ENCODE measurements at places on chromosomes 11 and 22. TPM values are rescaled to one million over a fixed set of nuclear protein-coding genes. Genes with fewer than 3 reads are reported as not detected.

- DNase-seq: no peak
These were observed 5.4 kb upstream of the IGLL5 start for GRCh38 chr22:22882033-22882717.

The SYT13 gene
- polyA plus RNA-seq: 82.2 TPM

GRCh38 chr11:9280655-9281301 is 15.6 kb upstream of the DENND5A start:
- peak; percentile 25 for DNase-seq

GRCh38 chr22:39617342-39617741 is 46.8 kb downstream of the CACNA1I start:
- DNase-seq: peak; percentile 17

DNA sequence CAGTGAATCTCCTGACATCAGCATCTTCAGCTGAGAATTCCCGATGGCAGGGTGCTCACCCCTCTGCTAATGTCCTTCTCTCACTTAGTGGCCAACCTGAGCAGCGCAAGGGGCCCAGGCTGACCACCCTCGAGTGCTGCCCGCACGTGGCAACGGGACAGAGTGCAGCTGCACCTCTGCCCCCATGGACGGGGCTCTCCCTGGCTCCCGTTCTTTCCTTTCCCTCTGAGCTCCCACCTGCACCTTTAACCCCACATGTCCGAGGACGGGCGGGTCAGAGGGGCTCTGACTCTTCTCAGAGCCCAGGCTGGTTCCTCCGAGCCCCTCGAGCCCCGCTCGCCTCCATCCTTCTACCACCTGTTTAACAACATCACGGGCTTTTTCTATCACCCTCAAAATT is 19.8 kb downstream of the MOB2 start:
- no peak for DNase-seq

GRCh38 chr11:20055312-20055711 is 105.0 kb downstream of the DBX1 start:
- DNase-seq: no peak

Data from brain (organoid and tissue), 16 donors.